ENCODE measurements at places on chromosomes 13 and 19. TPM values are rescaled to one million over a fixed set of nuclear protein-coding genes. Genes with fewer than 3 reads are reported as not detected.

The SRRM5 gene
- total RNA-seq = 0.59 TPM

The ZNF763 gene
- 10.7 TPM for total RNA-seq

The PRTN3 gene
- total RNA-seq = not detected

The BRSK1 gene
- not detected for total RNA-seq

The MCEMP1 gene
- total RNA-seq = 1.7 TPM

The KPNA3 gene
- total RNA-seq = 32.5 TPM

Measured in thyroid gland (tissue), 4 donors.